ENCODE measurements at places on chromosomes 12 and 14.

- no peak for DNase-seq
Measured at GRCh38 chr12:132444957-132445883, 44.7 kb upstream of the FBRSL1 start.

GRCh38 chr14:76373456-76373855 lies 2.5 kb upstream of the ESRRB start:
- no peak for DNase-seq

- DNase-seq: no peak
Measured at GRCh38 chr12:11576104-11576503, 73.4 kb upstream of the ETV6 start.

GRCh38 chr14:23009939-23010726 lies at the start of gene C14orf93:
Gene C14orf93 (minus strand): TSS chr14:23010143. CDS start chr14:22999023, 11,120 bp downstream.
- peak; percentile 52 for DNase-seq

DNA sequence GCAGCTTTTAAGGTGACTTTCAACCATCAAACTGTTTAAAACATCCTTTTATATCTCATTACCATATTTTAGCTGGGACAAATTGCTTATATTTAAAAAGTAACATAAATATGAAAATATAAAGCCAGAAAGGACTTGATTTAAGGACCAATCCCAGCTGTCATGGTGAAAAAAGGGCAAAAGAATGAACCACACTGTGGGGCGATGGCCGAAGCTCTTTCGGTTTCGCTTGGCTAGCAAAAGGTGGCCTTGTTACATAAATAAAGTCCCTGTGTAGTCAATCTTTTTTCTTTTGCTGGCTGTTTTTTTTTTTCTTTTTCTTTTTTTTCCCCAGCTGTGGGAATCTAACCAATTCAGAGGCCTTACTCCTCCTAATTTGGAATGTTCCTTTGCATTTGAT lies 50.9 kb downstream of the FBXO33 start:
- no peak for DNase-seq

DNA sequence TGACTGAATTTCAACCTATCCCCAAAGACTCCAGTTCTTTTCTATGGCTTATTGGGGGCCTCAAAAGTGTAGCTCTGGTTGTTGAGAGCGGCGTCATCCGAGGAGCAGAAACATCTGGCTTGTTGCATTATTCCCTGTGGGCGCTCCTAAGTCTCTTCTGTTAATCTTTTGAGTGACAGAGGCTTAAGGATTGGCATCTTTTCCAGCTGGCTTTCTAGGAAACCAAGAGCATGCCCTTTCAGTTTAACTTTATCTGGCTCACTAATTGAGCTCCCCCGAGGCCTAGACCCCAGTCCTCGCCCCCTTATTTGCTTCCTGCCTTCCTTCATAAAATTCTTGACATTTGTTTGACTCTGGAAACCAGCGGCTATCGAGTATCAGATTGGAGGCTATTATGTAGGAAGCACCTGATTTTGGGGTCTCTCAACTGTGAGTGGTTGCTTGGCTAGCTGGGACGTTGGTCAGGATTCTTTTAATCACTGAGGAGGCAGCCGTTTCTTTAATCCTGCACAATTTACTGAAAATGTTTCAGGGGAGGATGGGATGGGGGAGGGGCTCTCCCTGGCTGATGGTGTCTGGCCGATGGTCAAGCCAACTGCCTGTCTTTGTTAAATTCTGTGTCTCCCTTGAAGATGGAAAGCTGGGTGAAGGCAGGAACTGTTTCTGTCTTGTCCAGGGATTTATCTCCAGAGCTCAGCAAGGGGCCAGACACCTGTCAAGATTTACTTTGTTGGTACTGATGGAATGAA lies 3.1 kb downstream of the SMOC1 start:
- no peak for DNase-seq

- no peak for DNase-seq
Measured at GRCh38 chr14:50031602-50032313, 84.6 kb downstream of the VCPKMT start.

GRCh38 chr12:4421590-4422031 lies 24.0 kb downstream of the FGF6 start:
- no peak for DNase-seq

GRCh38 chr14:92622311-92622710 lies 108.7 kb downstream of the RIN3 start:
- DNase-seq: no peak

- DNase-seq: no peak
Measured at GRCh38 chr12:104410326-104410725, 46.4 kb upstream of the CHST11 start.

GRCh38 chr12:111766608-111767361 lies at the start of gene ALDH2:
Gene ALDH2 (plus strand): TSS chr12:111766933. CDS start chr12:111766983, 50 bp downstream.
- peak; percentile 68 for DNase-seq

DNA sequence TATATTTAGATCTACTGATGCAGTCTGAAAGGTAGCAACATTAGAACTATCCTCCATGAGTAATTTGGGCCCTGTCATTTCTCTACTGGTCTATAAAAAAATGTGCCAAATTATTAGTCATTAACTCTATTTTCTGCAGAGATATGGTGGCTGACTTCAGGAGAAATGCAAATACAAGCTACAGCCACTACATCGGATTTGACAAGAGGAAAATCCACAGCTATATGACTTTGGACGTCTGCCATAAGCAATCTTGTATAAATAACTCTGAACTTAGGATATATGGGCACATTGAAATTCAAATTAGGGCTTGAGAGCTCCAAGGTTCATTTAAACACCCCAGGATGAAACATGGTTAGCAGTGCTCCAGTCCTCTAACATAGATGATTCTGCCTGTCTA lies 983.0 kb upstream of the LRFN5 start:
- DNase-seq: no peak

DNA sequence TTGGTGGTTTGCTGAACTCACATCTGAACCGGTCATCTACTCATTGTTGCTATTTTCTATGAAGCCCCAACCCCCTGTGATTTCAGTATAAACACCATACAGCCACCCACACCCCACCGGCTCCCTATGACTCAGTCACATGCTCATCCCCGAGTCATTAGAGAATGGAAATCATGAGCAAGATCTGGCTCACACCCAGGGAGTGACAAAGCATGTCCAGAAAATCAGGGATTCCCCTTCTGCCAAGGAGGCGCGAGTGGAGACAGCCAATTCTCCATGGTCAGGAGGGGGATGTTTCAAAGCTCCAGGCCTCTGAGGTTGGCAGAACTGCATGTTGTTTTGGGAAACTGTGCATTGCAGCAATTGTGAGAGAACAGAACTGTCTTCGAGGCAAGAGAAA lies 657.5 kb upstream of the TBX3 start:
- no peak for DNase-seq

DNA sequence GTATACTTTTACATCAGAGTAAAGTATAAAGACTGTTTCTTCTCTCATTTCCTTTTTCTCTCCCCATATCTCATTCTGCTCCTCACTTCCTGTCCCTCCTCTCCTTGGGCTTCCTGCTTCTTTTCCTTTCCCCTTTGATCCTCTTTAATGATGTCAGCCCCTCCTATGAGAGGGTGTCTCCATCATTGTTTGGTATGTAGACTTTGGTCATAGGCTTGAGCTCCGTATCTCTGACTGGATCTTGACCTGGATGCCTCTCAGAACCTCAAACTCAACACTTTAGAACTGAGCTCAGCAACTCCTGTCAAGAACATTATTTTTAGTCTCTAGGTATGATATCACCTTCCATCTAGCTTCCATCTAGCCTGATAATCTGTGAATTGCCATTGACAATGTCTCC lies 50.3 kb downstream of the AKAP6 start:
- DNase-seq: no peak

GRCh38 chr12:12564911-12565310 lies 2.2 kb upstream of the DUSP16 start:
- no peak for DNase-seq

GRCh38 chr14:98161356-98161755 lies 1110.6 kb downstream of the BCL11B start:
- DNase-seq: no peak

DNA sequence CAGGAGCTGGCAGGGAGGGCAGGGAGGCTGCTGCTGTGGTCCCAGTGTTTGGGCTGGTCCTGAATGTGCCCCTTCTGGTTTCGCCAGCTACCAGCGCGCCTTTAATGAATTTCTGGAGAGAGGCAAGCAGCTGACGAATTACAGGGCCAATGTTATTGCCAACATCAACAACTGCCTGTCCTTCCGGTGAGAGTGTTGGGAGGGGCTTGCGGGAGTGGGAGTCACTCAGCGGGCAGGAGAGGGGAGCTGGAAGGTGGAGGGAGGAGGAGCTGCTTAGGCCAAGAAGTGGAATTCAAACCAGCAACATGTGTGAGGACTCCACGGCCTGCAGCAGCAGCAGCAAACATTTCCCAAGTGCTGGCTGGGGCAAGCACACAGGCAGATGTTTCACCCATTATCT lies 7.7 kb downstream of the TNFAIP2 start:
- no peak for DNase-seq

DNA sequence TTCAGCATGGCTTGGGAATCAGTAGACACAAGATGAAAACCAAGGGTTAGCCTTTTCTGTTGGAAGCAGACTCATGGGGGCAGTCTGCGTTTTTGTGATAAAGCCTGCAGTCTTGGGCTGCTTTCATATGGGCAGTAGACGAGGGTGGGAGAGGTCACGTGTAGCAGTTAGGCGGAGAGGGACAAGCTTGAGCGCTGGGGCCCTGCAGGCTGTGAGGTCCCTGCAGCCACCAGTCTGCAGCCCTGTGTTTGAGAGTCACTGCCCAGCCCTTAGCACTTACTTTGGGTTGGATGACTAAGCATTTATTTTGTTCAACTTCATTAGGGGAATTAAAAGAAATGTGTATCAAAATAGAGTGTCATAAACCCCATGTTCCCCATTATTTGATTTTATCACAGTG lies 37.2 kb downstream of the EP400 start:
- DNase-seq: no peak

DNA sequence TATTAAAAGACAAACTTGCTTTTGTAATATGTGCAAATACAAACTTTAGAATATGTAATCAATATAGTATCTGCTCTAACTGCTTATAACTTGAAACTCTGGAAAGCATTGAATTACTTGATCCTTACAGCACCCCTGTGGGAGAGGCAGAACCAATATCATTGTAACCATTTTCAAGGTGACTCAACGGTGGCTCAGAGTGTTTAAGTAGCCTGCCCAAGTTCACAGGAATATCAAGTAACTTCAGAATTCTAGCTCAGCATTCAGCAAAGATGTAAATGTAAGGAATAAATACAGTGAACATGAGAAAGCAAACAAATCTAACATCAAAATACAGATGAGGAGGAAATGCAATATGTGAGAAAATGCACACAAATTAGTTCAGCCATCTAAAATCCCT lies 264.6 kb downstream of the NELL2 start:
- no peak for DNase-seq

DNA sequence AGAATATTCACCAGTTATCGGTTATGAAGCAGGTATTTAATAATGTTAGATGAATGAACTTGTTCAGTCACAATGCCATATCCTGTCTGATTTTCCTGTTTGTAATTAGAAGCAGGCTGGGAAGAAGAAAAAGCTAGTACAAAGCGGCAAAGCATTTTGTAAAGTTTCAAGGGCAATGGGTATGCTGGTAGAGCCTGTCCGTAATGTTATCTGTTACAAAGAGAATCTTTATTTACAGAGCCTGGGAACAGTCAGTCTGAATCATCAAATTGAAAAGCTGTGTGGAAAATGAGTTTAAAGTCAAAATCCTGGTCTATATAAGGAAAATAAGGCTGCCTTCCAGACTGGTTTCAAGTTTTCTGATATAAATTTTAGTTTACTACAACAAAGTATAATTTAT lies 40.5 kb downstream of the PARP11 start:
- DNase-seq: no peak

DNA sequence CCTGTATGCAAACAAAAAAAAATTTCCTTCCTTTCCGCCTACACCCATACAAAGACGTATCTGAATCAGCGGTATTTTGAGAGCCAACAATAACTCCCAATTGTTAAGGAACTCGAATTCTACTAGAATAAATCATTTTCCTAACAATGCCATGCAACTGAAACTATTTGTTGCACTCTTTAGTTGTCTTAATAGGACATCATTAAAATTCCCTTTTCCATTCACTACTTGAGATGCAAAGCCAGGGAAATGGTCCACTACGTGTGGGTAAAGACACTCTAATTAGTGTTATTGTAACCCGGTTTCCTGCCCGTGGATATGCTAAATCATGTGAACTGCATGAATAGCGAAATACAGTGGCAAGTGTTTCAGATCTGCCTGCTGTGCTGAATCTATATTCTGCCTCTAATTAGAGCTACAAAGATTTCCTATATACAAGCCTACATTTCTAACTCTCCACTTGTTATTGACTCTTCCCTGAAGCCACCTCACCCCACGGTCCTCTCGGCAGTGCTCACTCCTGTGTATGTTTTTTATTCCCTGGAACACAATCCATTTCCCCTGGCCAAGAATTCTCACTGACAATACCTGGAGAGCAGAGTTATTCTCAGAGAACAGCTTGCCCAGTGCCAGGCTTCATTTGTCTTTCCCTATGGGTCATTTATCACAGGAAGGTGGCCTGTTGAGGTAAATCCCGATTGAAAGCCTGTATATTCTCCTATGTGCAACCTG lies 168.3 kb downstream of the PAWR start:
- DNase-seq: no peak

DNA sequence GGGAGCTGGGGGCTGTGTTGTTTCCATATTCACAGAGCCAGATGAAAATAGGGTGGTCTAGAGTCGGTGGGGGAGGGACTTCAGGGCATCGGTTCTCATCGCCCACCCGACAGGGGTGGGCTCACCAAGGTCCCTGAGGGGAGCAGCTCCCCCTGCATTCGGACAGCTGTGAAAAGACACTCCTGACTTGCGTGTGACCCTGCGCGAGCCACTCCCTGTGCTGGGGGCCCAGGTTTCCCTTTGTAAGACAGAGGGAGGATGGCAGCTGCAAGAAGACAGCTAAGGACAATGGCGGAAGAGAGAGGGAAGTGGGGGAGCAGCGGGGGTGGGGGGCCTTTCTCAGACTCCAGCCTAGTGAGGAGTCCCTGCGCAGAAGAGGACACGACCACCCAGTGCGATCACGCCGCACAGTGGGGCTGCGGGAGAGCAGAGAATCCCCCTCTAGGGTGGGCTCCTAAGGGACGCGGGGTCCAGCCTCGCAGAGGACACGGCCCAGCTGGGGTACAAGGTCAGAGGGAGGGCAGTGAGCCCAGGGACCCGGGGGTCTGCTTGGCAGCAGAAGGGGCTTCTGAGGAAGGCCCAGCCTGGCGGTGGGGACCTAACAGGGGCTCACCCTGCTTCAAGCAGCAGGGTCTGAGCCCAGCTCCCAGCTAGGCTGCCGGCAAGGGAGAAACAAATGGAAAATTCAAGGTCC lies 326.9 kb upstream of the DIO3 start:
- DNase-seq: no peak

DNA sequence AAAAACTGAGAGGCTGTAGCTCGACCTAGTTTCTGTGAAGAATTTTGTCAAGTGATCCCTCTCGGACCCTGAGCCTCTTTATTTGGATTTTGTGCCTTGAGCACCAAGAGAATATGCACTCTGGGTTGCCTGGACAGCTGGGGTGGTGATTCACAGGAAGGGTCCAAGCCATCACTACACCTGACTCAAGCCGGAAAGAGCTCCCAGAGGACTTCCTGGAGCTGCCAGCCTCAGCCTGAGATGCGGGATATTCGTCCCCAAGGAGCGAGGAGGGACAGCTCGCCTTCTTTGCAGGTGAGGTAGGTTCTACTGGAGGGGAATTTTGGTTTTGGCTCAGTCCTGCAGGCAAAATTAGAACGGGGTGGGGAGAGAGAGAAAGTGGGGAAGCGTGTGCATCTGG lies 94.3 kb downstream of the GALNT8 start:
- no peak for DNase-seq

Data from hippocampal formation (tissue), 2 donors.